RWPE2 (cell line): ENCODE measurements at places on chromosomes 16 and 17.

- DNase-seq = no peak
Measured at GRCh38 chr16:3235856-3236669, 1.1 kb upstream of the ZNF200 start.

GRCh38 chr16:86521236-86522197 is 11.2 kb downstream of the FOXF1 start:
- DNase-seq = no peak

- DNase-seq = no peak
Measured at GRCh38 chr17:50100921-50101345, 5.8 kb downstream of the PDK2 start.

- DNase-seq = peak; percentile 36
Measured at GRCh38 chr16:5062790-5063765, 2.7 kb downstream of the C16orf89 start.

DNA sequence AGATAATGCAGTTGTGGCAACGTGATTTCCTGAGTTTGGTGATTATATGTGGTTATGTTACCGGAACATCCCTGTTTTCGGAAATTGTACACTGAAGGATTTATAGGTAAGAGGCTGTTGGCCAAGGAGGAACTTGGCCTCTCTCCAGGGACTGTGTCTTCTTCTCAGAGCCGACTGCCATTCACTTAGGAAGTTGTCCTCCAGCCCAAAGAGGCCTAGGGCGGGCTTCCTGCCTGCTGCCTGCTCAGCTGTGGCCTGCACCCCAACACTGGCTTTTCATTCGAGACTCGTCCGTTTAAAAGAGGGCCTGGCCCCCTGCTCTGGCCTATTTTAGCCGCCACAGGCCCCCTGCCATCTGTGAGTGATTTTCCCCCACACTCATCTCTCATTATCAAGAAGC is 64.3 kb downstream of the ZDHHC7 start:
- DNase-seq = no peak

DNA sequence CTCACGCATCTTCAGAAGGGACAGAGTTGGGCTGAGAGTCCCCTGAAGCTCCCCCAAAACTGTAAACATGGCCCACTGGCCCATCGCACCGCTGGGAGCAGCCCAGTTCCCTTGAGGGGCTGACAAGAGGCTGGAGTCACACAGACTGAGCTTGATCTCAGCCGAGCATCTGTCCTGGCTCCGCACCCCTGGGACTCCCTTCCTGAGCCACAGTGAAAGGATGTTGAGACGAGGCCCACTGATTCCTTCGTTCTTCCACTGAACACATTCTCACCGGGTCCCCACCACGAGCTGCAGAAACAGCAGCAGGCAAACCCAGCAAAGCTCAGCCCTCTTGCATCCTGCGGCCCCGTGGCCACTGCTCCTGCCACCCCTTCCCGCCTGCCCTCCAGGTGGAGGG is 145.9 kb upstream of the CIBAR2 start:
- DNase-seq = no peak

- no peak for DNase-seq
Measured at GRCh38 chr16:84120023-84120422, 3.3 kb upstream of the MBTPS1 start.

- DNase-seq = no peak
Measured at GRCh38 chr16:51290442-51291285, 139.6 kb upstream of the SALL1 start.

DNA sequence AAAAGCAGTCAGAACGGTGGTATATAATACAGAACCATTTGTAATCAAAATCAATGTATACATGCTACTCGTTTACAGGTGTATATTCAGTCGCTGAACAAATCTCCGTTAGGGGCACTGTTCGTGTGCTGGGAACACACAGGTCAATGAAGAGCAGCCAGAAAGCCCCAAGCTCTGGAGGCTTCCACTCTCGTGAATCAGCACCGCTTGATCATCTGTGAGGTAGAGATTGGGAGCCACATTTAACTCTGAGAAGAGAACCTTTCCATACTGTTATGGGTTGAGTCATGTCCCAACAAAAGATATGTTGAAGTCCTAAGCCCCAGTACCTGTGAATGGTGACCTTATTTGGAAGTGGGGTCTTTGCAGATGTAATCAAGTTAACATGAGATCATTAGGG is 5.4 kb upstream of the CYTH1 start:
- no peak for DNase-seq

- no peak for DNase-seq
Measured at GRCh38 chr17:76444518-76445311, 8.2 kb downstream of the UBE2O start.

GRCh38 chr17:75114552-75115314 is 5.0 kb downstream of the ARMC7 start:
- no peak for DNase-seq

DNA sequence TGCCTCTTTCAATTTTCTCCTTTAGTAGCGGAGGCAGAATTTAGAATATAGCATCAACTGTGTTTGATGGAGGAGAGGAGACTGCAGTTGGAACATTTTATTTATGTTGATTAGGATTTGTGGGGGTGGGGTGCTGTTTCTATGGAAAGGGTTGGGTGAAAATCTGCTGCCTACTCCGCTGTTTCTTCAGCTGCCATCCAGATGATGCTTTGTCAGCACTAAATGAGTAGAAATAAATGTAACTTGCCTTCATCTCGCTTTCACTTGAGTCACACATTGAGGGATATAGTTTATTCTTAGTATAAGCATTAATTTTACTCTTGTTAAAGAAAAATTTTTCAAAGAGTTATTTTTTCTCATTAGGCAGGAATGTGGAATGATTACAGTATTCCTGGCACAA is 42.1 kb downstream of the ABHD15 start:
- DNase-seq = no peak

DNA sequence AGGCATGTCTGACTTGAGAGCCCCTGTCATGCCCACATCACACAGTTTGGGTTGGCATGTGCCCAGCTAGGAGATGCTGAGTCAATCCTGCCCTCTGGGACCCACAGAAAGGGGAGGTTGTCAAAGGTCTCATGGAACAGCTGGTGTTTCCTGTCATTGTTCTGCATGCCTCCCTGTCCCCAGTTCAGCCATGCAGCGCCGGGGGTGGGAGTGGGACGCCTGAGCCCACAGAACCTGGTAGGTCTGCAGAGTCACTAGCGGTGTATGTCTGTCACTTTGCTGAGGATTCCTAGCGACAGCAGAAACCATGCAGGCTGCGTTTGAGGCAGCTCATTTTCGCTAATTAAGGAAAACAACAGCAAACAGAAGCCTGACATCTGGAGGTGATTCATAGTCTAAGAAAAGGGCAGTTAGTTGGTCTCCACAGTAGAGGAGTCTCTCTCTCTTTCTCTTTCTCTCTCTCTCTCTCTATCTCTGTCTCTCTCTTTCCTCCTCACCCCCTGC is 19.6 kb upstream of the CCL1 start:
- DNase-seq = no peak

DNA sequence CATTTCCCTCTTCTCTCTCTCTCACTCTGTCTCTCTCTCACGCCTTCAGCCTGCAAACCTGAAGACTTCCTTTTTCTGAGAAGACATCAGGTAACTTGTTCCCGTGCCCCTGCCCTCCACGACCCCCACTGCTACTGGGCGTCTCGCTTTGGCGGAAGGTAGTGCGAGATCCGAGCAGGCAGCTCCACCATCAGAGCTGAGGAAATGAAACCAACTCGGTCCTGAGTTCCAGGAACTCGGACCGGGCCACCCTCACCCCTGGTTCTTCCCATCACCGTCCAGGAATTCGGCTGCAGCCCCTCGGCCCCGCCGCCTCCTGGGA is 585 bp downstream of the MLKL start:
- no peak for DNase-seq

- no peak for DNase-seq
Measured at GRCh38 chr16:9049241-9049640, 42.2 kb upstream of the HAPSTR1 start.

DNA sequence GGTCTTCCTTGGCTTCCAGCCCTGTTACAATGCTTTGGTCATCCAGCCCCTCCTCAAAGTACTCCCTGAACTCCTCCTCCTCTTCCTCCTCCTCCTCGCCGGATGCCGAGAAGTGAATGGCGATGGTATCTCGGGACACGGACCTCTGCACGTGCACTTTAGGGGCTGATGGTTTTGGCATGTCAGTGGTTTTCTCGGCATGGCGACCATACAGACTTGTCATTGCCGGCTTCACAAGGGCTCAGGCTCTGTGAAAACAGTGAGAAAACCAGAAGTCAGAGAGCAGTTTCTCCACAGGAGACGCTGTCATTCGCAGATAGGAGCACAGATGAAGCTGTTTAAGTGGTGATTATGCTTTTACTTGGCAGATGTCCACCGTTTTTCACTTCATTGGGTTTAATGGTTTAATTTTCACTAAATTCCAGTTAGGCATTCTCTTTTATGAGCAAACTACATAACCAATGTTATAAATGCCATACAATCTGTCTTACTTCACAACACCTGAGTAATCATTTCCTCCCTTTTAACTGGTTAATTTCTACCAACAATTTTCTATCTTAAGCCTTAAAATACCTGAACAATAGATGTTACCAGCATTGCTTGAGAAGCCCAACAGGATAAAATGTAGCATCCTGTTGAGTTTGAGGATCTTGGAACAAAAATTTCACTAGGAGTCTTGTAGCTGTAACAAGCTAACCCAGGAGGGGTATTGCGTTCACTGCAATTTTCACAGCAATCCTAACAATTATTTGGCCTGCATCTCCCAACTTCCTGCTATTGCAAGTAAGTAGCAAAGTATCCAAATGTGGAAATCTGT is 48.9 kb downstream of the TEX2 start:
- DNase-seq = no peak

DNA sequence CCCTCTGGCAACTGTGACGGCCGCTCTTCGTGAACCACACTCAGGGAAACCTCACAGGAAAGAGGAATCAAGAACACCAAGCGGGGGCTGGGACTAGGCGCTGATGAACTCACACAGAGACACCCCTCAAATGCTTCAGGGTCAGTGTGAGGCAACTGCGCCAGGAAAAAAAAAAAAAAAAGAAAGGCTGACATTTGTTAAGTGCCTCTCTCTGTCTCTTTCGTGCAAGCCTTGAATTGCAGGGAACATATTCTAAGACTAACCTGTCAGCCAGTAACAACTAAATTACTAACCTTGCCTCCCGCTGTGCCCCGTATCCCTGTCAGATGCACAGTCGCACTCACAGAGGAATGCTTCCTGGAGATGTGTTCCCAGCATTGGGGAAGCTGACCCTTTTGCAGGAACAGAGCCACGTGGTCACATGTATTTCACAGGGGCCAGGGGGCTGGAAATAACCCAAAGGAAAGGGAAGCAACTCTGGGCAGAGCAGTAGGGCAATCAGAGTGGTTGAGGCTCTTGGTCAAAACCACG is 247.8 kb downstream of the XYLT1 start:
- DNase-seq = no peak

GRCh38 chr17:65194670-65195334 is 57.6 kb downstream of the RGS9 start:
- DNase-seq = no peak

DNA sequence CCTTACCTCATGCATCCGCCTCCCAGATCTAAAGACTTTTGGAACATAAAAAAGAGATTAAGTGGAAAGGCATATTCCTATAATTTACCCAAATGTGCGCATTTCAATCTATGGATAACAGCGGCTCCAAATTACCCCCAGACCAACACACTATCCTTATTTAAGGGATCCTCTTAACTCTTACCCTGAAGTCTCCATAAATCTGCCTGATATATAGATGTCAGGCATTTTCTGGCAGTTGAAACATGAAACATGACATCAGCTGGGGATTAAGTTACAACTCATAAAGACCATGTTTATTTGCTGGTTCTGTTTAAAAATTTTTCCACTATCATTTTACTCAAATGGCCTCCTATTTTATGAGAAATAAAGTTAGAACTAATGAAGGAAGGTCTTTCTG is 478.5 kb upstream of the SALL1 start:
- no peak for DNase-seq

DNA sequence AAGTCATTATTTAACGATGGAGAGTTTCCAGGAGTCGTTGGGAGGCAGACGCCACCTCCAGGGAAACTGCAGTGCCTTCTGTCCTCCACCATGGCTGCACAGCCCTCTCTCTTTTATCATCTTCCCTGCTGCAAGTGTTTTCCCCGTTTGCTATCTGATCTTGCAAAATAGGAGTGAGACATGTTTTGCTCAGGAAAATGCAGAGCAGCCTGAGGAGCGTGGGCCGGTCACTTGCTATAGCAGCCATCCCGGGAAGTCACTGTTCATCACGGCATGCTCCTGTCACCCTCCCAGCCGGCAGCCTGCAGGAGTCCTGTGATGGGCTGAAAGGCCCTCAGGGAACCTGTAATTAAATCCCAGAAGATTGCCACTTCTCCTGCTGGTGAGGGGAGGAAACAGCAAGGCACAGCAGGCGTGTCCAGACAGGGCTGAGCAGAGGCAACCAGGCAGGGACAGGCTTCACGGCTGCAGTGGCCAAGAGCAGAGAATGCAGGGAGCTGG is 143.1 kb downstream of the GSG1L start:
- DNase-seq = no peak

GRCh38 chr16:29784901-29785500 is 5.5 kb upstream of the KIF22 start:
- no peak for DNase-seq

- DNase-seq = no peak
Measured at GRCh38 chr17:61806936-61807335, 56.4 kb downstream of the BRIP1 start.

GRCh38 chr16:83882163-83882885 is 16.6 kb upstream of the MLYCD start:
- no peak for DNase-seq

DNA sequence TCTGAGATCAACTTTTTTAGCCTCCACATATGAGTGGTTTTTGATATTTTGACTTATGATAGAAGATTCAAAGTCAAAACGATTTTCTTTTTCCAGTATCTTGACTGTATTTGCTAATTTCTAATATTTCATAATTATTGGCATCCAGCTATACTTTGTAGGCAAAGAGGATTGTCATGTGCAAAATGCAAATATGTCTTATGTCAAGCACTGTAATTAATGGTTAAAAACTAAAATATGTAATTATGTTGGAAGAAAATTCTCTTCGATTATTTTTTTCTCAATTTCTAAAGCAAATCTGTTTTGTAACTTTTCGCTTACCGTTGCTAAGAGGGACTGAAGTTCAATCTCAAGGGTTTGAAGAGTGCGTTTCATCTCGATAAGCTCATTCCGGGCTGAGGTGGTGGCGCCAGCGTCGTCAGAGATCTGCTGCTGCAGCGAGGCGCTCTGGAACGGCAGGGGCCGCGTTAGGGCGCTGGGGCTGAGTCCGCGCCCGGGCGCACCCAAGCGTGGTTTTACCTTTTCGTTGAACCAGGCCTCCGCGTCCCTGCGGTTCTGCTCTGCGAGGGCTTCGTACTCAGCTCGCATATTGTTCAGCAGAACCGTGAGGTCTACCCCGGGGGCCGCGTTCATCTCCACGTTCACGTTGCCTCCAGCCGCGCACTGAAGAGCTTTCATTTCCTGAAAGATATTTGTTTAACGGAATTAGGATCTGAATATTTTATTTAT is 3.0 kb downstream of the KRT27 start:
- DNase-seq = no peak

DNA sequence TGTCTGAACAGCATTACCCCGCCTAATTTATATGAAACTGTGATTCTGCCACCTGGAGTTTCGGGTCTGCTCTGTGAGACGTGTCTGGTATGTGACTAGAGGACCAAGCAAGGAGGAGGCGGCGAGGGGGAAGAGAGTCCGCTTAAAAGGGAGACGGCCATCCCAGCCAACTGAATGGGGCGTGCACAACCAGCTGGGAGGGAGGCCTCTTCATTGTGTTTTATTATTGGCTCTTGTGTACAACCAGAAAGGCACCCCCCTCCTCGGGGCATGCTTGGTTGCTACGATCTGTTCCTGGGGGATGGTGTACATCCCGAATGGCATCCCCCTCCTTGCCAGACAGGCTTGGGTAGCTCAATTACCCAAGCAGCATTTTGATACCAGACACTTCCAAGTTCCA is 384.5 kb upstream of the SALL1 start:
- no peak for DNase-seq

- DNase-seq = no peak
Measured at GRCh38 chr17:78677303-78678221, 100.4 kb upstream of the DNAH17 start.
